ENCODE measurements at places on chromosomes 5 and 9.

DNA sequence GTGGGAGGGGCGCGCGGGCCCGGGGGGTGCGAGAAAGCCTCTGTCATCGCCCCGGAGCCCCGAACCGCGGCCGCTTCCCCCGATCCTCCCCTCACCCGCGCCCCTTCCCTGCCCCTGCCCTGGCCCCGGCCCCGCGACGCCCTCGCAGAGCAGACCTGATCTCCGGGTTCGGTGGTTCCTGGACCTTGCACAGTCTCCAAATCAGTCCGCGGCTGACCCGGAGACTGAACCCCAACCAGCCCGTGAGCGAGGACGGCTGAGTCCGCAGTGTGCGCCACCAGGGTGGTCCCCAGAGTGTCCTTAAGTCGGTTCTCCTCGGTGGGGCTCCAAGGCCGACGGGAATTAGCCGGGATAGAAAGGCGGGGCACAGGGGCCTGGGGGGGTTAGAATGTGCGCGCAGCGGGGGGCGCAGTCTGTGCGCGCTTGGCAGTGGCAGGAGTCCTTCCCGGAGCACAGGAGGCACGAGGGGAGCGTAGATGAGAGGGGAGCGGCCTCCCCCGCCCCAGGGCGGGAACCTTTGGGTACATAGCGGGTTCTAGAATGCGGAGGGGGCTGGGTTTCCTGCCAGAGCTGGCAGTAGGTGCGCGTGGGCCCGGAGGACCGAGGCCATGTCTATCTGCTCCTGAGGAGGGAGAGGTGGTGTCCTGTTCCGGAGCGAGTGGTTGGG, 779 bp downstream of the PKN3 start:
- DNase-seq = no peak

GRCh38 chr9:92176068-92176799, 61.0 kb upstream of the SPTLC1 start:
- no peak for DNase-seq

DNA sequence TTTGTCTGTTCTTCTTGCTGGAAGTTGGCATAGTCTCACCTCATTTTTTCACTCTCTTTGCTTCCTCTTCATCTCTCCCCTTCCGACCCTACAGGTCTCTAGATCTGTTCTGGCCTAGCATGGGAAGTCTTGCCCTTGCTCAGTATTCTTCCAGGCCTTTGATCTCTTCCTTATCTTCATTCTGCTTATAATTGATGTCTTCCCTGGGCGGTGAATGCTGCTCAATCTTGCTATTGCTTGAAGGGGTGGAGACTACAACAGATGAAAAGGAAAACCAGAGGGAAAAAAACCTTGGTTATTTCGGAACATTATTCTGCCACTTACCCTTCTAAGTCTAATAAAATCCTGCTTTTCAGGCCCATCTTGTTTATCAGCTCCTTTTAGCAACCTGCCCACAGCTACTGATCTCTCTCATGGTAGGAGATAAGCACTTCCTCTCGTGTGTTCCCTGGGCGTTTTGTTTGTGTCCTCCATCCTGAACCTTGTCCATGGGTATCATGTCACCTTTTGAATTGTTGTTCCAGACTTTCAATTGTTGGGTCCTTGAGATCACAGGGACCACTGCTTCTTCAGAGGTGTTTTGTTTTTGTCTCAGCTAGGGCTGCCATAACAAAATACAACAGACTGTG, 375.6 kb downstream of the ADGRV1 start:
- no peak for DNase-seq

DNA sequence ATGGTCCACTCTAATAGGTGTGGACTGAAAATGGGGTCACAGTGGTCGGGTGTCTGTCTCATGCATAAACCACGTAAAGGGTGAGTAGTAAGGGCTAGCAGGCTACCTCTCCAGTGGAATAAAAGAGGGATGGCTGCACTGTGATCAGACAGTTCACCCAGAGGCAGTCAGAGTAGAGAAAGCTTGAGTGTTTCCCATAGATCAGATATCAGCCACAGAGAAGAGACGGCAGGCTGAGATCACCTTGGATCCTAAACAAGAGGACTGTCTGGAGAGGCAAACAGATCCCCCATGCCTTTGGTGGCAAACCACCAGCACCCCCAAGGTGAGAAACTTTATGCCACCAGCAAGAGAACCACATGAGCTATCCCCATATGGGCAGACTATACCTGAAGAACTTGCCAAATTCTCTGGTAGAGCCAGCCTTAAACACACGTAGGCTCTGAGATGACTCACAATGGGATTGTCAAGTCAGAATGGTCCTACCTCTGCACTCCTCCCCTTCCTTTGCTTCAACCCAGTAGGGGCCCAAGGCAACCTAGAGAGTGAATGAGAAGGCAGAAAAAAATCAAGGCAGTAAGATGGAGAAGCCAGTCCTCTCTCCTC, 205.2 kb upstream of the MAP3K1 start:
- peak; percentile 27 for DNase-seq

DNA sequence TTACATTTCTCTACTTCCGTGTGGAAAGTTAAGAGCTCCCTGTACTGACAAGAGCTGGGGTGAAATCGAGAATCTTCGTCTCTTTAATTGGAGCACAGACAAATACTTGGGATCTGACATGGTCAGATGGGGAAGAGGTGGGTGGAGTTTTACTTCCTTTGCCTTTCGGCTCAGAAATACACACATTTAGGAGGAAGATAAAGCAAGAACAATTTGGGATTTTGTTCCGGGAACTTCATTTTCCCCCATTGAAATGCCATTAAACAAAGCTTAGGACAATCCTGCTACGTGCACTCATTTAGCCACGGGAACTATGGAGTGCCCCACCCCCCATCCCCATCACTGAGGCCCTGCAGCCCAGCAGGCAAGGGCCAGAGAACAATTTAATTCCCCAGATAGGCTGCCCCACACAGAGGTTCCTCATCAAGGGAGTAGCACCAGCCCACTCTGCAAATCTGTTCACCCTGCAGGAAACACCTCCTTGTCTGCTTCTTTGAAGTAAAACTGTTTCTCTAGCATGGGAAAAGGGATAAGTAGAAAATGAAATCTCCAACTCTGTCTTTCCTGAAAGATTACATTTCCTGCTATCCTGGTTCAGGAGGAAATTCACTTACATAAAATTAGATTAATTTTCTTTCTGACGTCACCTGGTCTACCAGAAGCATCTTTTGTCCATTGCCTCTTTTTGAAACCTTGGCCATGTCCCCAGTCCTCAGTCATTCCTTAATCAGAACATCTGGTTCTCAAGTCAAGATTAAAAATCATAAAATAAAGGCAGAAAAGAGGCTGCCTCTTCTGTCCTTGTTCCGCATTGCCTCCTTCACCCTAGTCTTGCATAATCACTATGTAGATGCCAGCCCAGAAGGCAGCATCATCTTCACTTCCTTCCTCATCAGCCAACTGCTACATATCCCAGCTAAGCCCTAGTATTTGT, 206.4 kb downstream of the ENC1 start:
- no peak for DNase-seq
